Amygdala (tissue), 56 donors: ENCODE measurements at places on chromosomes 1 and 21.

- DNase-seq = no peak
These were observed 11.7 kb downstream of the IQGAP3 start for GRCh38 chr1:156560585-156561163.

GRCh38 chr1:113057006-113057405 is 16.0 kb upstream of the LRIG2 start:
- no peak for DNase-seq

DNA sequence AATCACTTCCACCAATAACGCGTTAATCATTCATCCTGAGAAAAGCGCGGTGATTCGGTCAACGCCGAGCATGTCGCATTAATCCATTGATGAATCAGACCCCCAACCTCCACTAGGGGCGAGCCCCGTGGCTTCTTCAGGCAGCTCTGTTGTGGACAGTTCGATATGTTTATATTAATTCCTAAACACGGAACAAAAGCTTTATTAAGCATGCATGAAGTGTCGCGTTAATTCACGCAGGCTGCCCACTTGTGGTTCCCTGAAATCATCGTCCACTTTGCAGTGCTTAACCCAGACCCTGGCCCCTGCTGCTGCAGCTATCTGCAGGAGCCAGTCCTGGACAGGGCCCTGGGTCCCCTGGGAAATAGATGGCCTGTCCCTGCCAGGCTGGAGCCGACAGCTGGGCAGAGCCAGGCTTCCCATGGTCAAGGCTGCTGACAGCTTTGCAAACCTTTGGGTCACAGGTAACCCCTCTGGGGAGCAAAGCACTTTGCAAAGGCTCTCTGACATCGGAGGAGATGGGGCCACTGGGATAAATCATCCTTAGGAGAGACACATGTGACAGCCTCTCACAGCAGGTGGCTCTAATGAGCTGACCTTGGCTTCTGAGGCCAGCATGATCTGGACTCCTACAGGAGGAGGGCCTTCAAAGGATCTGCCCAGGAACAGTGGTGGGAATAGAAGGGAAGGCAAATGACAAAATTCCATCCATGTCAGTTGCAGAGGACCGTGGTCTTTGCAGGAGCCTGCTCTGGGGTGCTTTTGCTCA is 137.0 kb upstream of the AJAP1 start:
- no peak for DNase-seq

DNA sequence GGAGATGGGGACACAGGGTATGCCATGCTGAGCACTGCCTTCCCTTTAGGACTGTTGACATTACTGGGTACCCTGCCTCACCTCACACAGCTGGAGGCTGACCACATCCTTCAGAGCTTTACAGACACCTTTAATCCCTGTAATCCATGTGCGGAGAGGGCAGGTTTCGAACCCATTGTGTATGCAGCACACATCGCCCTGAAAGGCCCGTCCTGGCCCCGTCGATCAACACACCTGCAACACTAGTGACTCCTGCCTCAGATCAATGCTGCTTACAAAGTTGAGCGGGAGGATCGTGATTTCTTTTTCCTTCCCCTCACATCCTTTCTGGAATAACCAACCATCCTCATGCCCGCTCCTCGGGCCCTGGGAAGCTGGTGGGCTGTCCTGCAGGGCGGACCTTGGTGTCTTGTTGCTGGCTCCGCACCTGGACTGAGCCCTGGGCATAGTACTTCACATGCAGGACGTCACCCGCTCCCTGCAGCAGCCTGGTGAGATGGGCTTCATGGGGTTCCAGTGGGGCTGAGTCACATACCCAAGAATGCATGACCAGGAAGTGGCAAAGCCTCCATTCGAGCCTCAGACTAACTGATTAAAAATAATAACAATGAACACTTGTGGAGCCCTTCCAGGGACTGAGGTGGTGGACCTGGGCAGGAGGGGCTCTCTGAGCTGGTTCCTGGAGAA is 403.6 kb downstream of the PTPRU start:
- DNase-seq = no peak

GRCh38 chr1:91505086-91505485 is 4.4 kb downstream of the CDC7 start:
- DNase-seq = no peak

GRCh38 chr1:221085701-221086375 is 206.6 kb downstream of the HLX start:
- no peak for DNase-seq

DNA sequence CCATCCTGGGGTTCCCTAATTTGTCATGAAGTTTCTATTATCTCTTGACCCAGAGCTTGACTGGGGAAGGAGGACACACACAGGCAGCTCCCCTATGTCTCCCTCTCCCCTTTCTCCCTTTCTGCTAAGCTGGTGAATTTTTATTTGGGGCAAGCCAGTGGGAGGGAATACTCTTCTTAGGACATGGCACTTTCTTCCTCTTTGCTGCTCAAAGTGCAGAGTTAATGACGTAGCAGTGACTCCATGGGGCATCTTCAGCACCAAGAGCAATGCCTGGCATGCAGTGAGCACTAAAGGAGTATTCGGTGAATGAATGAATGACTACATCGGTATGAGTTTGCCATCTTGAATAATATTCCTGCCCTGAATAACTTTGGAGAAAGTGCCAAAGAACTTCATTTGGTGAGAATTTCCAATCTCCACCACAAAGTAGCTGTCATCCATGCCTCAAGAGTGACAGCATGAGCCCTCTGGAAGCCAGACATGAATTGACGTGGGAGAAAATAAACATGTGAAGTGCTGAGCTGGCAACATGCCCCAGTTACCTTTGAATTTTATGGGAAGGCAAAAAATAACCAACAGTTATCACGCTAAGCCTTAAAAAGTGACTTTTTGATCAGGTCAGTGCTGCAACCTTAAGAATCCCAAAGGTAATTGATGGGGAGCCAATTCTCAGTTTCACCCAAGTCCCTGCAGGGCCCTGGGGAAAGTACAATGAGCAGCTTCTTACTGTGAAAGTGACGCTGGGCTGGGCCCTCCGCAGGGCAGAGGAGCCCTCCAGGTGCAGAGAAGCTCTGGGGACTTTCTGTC is 22.1 kb upstream of the ATF3 start:
- DNase-seq = no peak

DNA sequence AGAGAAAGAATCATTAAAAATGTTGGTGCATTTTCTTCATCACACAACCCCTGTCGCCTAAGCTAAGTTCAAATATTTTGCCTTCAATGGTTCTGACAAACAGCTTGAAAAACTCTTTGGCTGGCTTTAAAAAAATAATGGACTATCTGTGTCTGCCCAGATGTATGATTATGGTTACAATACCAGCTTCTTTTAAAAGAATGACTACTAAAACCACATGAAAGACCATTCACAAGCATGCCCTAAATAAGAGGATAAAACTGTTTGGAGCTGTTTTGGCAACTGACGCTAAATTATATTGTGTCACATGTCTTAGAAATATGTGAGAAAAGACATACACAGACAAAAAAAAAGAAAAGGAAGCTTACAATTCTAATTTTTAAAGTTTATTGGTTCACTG is 23.7 kb upstream of the PLPPR4 start:
- no peak for DNase-seq

GRCh38 chr1:15224974-15225373 is 22.0 kb upstream of the FHAD1 start:
- DNase-seq = no peak

DNA sequence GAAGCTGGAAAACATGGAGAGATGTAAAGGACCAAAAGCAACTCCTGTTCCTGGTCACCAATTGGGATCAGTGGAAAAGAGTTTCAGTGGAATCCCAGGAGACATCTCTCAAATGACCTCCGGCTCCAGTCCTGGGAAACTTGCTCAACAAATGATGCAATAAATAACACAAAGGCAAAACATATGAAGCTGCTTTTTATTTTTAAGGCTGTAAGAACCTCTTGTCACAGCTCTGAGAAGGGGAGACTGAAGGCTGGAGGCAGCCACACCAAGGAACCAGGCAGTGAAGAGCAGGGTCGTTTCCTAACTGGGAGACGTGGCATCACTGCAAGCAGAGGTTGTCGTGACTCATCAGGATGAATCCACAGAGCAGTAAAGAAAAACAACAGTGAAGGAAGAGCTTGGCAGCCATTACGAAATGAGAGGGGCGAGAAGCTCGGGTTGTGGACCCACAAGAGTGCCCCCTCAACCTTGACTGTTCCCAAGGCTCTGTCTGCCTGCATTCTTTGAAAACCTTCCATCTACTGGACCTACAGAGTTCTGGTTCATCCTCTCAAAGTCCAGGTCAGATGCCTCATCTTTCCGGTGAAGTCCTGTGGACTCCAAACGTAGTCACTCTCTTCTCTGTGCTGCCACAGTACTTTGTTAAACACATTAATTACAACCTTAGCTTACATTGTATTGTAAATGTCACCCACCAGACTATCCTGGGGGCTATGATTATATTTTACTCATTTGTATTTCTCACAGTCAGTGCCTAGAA is 32.1 kb downstream of the JAK1 start:
- DNase-seq = no peak
